ENCODE measurements at places on chromosomes 12 and 14.
A peak's percentile ranks its signal among the peaks of the same experiment; 100 is the strongest.

- no peak for DNase-seq
Measured at GRCh38 chr14:56156096-56156495, 37.9 kb downstream of the PELI2 start.

GRCh38 chr14:103031956-103032355 lies 25.4 kb downstream of the CDC42BPB start:
- no peak for DNase-seq

- DNase-seq, result no peak
Measured at GRCh38 chr12:49503674-49504180, 35.1 kb upstream of the KCNH3 start.

DNA sequence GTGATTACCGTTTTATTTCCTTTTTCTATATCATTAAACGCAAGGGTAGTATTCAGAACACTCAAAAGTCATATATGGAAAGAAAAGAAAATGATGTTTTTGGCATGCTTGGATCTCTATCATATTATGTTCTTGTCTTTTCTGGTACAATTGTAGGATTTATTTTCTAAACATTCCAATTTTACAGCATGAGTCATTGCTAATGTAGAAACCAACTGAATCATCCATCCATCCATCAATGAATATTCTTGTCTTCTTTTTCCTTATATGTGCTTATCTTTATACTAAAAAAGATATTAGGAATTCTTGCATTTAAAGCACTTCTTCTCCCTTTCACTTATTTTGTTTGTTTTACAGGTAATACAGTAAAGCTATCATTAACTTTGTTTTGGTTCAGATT lies 20.4 kb upstream of the AMIGO2 start:
- DNase-seq, result no peak

- DNase-seq, result peak; percentile 1
Measured at GRCh38 chr12:99059824-99060511, 414.9 kb downstream of the APAF1 start.

All from non-pigmented ciliary epithelial cell (primary cell).